Esophagus squamous epithelium (tissue), 5 donors: ENCODE measurements at places on chromosomes 1 and 21.

DNA sequence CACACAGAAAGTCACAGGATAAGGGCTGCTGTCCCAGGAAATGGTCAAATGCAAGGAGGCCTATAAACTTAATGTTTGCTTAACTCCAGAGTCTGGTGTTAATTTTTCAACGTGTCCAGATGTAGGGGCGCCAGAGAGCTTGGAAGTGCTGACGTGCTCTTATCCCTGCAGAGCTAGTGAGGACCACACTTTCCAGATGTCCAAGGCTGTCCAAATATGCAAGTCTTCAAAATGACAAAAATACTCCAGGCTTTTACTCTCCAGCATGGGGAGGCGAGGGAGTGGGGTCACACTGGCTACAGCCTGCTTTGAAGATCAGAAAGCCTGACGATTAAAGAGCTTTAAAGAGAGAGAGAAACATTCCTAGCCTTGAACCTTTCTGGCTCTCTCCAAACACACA, 57.6 kb downstream of the ABCA4 start:
- no peak for DNase-seq

DNA sequence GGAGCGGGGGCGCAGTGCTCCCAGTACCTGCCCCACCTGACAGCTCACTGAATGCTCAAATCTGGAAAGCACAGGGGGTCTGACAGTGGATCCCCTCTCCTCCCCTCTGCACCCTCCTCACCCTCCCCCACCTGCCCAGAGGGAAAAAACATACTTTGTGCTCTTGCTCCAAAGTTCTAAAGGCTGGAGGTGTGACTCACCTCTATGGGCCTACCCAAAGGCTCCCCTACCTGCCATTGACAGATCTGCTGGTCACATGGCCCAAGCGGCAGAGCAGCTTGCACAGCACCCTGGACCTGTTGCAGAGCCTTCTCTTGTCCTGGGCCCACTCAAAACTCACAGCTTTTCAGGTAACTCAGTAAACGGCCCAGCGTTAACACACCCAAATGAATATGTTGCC, 55.7 kb downstream of the ADSS2 start:
- DNase-seq = no peak

DNA sequence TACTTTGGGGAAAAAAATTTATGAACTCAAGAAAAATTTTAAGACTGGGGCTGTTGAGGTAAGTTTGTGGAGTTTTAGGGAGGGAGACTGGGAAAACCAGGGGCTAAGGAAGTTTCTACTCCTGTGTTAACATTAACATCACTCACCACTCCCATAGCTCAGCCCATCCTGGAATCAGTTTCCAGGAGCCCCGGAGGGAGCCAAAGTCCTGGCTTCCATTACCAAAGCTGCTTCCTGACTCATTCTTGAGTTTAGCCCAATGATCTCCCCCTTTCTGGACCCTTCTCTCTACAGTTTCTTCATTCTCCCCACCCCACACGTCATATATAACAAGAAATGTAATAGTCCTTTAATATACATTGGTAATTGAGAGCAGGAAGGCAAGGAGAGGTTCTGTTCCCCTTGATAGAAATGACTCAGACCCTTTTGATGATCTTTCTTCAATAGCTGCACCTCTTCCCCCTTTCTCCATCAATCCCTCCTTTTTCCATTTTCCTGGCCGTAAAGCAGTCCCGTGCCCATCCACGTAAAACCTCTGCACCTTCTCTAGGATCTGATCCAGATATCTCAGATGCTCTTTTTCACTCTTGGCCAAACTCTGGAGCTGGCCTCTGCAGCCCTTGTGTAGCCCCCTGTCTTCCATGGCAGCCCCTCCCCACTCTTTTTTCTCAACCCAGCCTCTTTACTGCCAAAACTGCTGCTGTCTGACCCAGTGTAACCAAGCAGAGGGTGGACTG, 4.6 kb upstream of the PIAS3 start:
- DNase-seq = no peak

DNA sequence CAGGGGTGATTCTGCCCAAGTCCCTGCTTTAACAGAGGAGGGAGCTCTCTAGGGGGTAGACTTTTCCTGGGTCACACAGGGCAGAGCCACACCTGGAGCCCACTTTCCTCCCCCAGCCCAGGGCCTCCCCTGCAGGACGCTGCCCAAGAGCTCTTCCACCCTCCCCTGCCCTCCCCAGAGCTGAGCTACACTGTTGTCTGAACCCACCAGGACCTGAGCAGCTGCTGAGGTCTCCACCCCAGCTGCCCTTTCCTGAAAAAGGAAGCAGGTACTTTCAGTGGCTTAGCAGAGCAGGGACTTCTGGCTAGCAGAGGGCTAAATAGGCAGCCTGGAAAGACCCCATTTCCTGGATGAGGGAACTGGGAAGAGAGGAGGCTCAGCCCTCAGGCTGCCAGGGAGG, 169.3 kb upstream of the ETV3 start:
- no peak for DNase-seq

DNA sequence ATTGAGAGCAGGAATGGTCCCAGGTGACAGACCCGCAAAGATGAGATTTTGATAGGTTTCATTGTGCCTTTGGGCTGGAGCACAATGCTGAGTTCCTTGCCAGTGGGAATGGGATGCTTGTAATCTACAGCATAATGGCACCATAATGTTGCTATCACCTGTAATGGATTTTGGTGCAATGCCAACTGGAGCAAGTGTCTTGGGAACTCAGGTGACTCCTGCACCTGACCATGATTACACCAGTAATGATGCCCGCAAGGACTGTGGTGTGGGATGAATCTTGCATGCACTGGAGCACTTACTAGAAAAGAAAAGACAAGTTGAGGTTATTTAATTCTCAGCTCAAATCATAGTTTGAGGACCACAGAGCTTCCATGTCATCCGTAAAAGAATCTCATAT, 96.7 kb downstream of the PTPRU start:
- no peak for DNase-seq

GRCh38 chr1:201552941-201553351, 14.0 kb downstream of the NAV1 start:
- no peak for DNase-seq

DNA sequence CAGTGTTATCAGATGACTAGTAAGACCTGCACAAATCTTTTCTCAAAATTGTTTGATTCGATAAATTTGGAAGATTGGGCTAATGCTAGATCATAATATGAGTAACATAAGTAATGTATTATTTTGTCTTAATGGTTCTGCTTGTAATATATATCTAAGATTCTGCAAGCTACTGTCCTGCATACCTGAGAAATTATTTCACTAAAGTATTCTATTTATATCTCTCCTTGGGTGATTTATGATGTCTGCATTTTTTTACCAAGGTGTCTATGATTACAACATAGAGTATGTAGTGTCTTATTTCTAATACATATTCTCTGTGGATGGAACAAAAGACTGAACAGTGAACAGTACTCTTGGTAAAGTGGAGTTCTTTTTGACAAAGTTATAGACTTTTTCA, 166.6 kb downstream of the CLEC20A start:
- DNase-seq = no peak

GRCh38 chr1:78432016-78432415, 58.8 kb upstream of the PTGFR start:
- no peak for DNase-seq

DNA sequence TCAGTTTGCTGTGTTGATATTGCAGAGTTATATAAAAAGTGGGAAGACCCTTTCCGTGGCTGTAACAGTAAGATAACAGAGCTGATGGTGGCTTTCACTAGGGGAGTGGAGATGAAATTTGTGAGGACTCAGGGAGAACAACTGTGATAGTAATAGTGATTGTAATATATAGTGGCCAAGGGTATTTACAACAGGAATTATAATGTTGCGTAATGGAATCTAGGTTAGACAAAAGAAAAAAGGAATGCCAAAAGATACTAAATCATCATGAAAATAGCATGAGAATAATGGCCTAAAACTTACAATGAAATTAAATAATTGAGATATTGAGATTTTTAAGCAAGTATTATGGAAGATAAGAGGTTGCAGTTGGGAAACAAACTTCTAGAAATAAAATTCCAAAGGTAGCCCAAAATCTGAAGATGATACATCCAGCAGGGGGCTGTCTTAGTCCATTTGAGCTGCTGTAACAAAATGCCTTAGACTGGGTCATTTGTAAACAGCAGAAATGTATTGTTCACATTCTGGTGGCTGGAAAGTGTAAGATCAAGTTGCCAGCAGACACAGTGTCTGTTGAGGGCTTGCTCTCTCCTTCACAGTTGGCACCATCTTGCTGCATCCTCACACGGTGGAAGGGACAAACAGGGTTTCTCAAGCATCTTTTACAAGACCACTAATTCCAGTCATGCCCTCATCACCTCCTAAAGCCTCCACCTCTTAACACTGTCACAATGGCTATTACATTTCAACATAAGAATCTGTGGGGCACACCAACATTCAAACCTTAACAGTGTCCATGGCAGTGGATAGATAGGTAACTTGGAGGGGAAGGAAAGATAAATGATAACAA, 711.2 kb downstream of the MRPL39 start:
- DNase-seq = no peak

- DNase-seq = no peak
These were observed 1.5 kb downstream of the C1orf116 start for GRCh38 chr1:207031016-207031415.

- DNase-seq = no peak
These were observed 576.0 kb downstream of the KIF26B start for GRCh38 chr1:245730801-245731200.

GRCh38 chr1:241332037-241332409, 25.0 kb downstream of the RGS7 start:
- no peak for DNase-seq

- DNase-seq = no peak
These were observed 29.2 kb downstream of the DNASE2B start for GRCh38 chr1:84427250-84428188.

GRCh38 chr1:59731591-59731990, 83.2 kb upstream of the HOOK1 start:
- no peak for DNase-seq

- DNase-seq = no peak
These were observed 125.9 kb downstream of the MRPS6 start for GRCh38 chr21:34199121-34199910.

GRCh38 chr1:243979396-243979795, 71.7 kb upstream of the ZBTB18 start:
- DNase-seq = no peak

DNA sequence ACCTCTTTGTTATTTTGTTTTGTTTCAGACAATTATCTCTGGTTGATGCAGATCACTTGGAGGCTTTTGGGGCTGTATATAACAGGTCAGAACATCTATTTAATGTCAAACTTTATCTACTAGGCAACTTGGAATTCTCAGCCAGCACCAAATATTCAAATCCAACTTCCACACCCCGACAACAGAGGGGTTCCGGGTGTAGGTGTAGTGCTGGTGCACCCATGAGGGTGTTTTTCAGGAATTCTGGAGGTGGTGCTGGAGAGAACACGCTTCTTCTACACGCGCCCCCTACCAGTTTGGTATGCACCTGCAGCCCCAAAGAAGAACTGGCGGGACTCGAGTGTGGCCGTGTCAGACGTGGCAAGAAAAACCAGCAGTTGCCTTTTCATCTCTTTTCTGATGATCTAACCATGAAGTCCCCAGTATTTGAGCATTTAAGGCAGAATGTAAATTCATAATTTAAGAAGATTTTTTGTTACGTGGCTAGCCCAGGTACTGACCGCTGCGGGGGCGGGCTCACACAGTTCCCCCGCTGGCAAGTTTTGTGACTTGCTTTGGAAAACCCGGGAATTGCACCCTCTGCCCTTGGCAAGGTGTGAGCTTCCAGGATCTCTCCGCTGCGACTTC, 462 bp upstream of the TLCD4 start:
- DNase-seq = no peak

- no peak for DNase-seq
These were observed 16.4 kb downstream of the NUCKS1 start for GRCh38 chr1:205733438-205734175.

- DNase-seq = no peak
These were observed 344.7 kb downstream of the DUSP10 start for GRCh38 chr1:221397141-221397540.

- no peak for DNase-seq
These were observed 130.0 kb upstream of the TNR start for GRCh38 chr1:175873290-175873935.

- no peak for DNase-seq
These were observed 25.3 kb upstream of the ETV3 start for GRCh38 chr1:157163273-157164127.

DNA sequence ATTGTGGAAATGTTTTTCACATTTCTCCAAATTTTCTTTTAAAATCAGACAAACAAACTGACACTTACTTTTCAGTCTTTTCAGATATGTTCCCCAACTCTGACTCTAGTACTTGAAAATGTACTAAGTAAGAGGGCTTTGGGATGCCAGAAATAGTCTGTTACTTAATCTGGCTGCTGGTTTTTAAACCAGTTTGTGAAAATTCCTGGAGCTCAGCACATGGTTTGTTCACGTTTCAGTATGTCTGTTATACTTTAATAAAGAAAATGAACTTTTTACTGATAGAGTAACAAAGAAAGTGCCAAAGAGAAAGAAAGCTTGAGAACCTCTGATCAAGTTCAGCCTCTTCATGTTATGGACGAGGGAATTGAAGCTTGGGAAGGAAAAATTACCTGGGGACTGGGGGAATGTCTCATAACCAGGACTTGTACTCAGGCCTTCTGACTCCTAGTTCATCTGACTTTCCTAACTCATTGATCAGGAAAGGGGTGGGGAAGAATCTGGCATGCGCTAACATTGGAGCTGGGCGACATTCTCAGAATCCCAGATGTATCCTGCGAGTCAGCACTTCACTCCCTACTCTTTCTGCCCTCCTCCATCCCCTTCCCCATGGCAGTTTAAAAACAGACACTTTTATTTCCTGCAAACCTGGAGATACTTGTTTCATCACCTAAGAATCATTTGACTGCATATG, 30.8 kb upstream of the DNAJC6 start:
- no peak for DNase-seq

- DNase-seq = no peak
These were observed 6.3 kb upstream of the INAVA start for GRCh38 chr1:200888349-200888838.
